GM04503 (cell line): ENCODE measurements at places on chromosomes 3 and 15.

DNA sequence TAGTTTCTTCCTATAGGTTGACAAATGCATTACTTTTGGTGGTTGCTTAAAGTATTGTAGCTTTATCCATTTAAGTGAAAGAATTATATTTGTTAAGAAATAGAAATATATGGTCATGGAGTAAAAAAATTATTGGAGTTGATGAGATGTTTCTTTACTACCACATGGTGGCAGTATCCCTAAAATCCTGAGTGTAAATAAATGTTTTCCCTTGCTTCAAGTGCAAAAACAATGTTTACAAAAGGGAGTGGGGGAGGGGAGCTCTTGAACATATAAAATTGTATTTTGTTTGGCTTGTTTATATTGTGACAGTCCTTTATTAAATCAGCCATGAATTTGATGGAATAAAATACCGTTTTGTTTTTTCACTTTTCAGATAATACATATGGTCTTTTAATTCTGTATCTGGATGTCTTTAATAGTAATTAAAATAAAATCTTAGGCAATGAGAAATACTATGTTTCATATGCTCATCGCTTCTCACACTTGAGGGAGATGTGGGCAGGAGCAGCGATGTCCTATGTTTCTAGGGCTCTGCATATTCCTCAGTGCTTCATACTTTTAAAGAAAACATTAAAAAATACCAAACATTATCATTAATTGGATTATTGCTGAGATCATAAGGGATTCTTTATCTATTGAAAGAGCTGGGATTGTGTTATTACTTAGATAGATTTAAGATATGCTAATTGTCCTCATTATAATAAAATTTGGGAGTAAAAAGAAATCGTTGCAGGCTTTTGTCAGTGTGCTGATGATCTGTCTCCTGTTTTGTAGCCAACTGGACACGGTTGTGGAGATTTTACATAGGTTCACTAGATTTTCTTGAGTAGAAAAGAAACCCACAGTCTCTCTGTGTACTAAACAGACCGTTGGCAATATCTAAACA is 349.7 kb downstream of the TUSC7 start:
- DNase-seq, result peak; percentile 5

DNA sequence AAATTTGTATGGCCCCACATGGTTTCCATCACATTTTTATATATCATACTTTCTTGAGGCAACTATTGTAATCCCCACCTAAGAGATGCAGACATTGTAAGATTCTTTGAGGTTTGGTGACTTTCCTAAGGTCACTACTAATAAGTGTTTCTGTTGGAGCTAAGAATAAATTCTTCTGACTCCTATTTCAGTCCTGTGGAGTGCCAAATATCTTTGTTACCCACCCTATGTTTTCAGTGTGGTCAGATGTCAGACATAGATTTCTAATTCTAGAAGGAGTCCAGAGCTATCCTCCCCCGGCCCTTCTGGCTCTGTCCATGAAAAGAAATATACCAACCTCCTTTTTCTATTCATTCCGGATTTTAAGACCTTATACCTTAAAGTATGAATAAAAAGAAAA is 46.2 kb upstream of the FILIP1L start:
- no peak for DNase-seq

DNA sequence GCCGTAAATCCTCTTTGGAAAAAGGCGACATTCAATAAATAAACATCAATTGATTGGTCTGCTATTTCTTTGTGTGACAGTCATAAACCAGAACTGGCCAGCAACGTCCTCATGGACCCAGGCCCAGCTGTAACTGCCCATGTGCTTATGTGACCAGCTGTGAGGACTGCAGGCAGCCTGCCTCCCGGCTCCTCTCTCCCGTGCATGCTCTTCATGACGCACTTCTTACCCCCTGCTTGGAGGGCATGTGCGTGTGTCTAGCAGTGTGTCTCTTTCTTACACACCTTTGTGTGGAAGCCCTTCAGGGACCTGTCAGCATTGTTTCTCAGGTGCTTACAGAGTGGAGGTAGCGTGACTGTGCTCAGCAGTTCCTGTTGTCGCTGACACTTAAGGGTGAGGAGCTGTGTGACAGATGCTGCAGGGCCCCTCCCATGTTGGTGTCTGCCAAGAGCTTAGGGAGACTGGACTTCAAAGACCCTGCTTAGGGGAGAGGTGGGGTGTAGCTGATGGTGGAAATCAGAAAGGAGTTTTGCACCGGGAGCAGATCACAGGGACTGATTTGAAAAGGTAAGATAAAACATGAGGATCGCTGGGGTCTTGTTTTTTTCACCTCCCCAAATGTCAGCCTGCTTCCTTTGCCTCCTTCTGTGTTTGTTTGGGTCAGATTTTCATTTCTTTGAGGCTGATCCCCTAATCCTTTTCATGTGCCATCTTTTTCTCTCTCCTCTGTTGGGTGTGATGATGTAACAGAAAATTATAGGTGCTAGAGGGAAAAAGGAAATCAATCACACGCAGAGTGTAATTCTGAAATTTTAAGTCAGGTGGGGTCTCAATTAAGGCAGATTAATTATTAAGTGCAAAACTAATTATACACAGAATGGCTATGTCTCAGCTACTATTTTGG is 2.1 kb downstream of the PODXL2 start:
- no peak for DNase-seq

DNA sequence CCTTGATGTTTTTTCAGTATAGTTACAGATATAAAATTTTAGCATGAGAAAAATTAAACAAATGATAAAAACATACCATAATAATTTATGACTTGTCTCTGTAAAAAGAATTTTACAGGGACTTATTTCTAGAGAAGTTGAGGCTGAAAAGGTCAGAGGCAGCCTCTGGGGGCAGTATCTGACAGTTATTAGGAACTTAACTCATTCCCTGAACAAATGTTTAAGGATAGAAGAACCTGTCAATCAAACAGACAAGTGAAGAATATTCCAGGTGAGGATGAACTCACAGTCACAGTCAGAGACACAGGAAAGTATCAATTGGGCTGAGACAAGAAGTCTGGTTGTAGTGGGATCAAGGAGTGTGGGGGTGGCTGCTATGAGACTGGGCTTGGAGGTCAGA is 7.3 kb downstream of the MYLK start:
- DNase-seq, result no peak

DNA sequence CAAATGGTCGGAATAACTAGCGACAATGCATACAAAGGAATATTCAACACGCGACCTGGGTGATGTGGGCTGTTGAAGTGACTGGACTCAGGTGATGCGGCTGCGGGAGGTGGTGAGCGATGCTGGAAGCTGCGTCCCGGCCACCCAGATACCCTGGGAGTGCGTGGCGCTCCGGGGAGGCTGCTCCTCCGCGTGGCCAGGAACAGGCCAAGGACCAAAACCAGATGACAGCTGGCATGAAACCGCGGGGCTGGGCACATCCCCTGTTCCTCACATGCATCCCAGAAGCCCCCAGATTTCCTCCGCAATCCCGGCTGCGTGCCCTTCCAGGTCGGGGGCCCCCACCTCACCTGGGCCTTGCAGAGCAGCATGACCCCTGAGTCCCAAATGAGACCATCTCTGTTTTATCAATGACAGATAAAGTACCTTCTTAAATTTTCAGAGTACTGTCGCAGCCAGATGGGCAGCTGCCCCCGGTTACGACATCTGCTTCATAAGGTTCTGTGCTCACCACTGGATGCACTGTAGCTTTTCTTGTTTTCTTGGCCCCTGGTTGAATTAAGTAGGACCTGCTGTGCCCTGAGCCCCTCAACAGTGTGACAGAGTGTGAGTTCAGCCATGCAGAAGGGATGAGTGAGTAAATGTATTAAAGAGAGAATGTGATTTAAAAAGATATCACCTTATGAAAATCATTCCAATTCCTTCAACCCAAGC is 278.2 kb downstream of the GABRG3 start:
- DNase-seq, result no peak

DNA sequence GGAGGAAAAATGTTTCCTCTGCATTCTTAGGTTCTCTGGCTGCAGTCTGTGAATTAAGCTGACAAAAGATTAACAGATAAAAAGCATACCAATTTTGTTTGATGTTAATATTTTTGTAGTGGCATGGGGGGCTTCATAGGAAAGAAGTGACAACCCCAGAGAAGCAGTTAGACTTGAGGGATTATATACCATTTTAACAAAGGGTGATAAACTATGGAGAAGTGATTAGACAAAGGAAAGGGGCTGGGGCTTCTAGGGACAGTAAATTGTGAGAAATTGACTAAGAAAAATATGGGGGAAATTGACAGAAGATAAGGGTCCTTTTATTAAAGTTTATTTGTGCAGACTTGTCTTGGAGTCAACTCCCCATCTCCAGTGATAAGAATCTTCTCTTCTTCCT is 55.7 kb upstream of the NR2E3 start:
- DNase-seq, result no peak

DNA sequence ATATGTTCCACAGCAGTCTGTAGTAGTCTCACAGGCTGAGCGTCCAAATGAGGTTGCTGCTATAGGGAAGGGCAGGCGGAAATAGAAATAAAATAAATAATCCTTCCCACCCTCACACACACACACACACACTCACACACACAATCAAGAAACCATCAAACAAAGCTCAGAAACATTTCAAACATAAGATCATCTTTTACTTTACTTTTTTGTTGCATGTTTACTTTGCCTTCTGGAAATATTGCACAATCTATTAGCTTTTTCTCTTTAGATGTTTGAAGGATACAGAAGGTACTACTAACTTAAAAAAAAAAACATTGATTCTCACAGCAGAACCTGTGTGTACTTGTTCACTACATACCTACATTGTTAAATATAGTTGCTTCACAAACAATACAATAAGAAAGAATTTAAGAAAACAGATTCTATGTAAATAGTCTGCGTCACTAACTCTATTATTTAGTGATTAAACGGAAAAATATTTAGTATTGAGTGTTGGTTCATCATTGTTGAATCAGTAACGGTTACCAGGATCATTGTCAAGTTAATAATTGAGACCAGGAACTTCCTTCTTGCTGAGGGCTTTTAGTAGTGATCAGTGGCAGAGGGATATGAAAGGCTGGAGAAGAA is 20.5 kb downstream of the ALCAM start:
- no peak for DNase-seq

GRCh38 chr15:37253877-37254276 is 153.5 kb upstream of the MEIS2 start:
- DNase-seq, result peak; percentile 20

GRCh38 chr3:60036803-60037202 is 987.0 kb upstream of the CFAP20DC start:
- DNase-seq, result no peak

GRCh38 chr3:54125300-54125699 is 2.9 kb downstream of the CACNA2D3 start:
- no peak for DNase-seq

DNA sequence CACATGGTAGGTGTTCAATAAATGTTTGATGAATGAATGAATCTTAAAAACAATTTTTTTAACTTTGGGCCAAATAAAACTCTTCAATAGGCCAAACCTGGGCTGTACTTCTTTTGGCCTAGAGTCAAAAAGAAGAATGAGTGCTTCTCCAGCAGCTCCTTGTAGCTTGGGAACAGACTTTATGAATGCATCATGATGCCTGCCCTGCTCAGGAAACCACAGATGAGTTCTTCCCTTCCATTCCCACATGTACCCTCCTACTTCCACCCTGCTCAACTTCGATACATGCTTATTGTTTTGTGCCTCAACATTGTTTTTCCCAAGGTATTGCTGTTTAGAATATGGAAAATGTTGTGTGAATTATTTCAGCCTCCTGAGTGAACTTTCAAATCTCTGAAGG is 87.0 kb downstream of the FILIP1L start:
- DNase-seq, result no peak

- DNase-seq, result no peak
Measured at GRCh38 chr15:24861014-24861690, 93.6 kb upstream of the SNRPN start.

DNA sequence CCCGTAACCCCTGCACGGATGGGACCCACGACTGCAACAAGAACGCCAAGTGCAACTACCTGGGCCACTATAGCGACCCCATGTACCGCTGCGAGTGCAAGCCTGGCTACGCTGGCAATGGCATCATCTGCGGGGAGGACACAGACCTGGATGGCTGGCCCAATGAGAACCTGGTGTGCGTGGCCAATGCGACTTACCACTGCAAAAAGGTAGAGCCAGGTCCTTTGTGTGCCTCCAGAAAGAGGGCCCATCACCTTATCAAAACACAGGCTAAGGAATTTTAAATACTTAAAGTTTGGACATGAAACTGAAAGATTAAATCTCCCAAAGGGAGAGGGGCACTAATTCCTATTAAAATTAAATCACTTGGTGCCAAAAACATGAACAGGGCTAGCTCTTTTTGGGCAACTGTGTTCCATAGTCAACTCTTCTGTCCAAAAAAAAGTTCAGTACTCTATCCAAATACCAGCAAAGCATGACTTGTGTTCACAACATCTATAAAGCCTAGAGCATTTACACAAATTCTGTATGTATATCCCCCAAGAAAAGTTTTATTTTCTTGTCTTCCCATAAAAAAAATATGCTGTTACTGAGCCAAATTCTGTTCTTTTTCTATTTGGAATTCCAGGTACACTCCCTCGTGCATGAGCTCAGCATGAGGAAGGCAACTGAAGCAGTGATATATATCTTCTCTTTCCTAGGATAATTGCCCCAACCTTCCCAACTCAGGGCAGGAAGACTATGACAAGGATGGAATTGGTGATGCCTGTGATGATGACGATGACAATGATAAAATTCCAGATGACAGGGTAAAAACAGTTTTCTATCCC is 9.2 kb downstream of the THBS1 start:
- DNase-seq, result peak; percentile 35

- no peak for DNase-seq
Measured at GRCh38 chr3:95028688-95029087, 965.8 kb downstream of the NSUN3 start.

- DNase-seq, result no peak
Measured at GRCh38 chr15:100866386-100867330, 13.0 kb upstream of the ALDH1A3 start.
